ENCODE measurements at places on chromosomes 6 and 20.

DNA sequence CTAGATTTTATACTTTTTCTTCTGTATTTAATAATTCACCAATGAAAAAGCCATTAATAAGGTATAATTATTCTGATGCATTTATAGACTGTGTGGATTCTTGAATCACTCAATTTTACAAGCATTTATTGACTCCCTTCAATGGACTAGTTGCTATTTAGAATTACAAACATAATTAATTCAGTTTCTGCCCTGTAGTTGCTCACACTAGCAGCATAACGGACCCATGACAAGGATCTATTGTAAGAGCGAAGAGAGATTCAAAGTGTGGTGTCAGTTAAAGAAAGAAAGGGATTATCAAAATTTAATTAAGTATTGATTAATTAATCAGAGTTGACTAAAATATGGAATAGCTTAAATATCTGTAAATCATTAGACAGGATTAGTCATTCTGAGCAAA, 602.6 kb upstream of the PTCHD4 start:
- DNase-seq: no peak

GRCh38 chr20:10658876-10659632, 14.7 kb downstream of the JAG1 start:
- DNase-seq: no peak

- peak; percentile 76 for DNase-seq
Observed at GRCh38 chr6:109059571-109060021, 35.0 kb downstream of the SESN1 start.

GRCh38 chr20:22795433-22795832, 211.1 kb upstream of the FOXA2 start:
- no peak for DNase-seq

- no peak for DNase-seq
Observed at GRCh38 chr6:19664050-19664449, 173.1 kb upstream of the ID4 start.

DNA sequence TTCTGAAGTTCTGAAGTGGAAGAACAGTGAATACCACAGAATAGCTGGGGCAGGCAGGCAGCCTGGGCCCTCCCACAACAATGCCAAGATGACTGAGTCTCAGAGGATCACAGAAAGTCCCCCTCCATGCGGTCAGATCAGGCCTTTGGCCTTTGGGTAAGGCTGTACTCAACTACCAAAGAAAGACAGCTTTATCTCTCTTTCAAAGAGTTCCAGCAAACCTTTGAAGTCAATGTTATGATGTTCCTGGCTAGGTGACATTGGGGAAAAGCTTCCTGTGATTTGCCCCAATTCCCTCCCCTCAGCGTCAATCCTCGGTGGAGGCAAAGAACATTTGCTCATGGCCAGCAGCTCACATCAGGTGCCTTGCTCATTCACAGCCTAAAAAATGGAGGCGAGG, 10.7 kb upstream of the FBXO9 start:
- DNase-seq: no peak

DNA sequence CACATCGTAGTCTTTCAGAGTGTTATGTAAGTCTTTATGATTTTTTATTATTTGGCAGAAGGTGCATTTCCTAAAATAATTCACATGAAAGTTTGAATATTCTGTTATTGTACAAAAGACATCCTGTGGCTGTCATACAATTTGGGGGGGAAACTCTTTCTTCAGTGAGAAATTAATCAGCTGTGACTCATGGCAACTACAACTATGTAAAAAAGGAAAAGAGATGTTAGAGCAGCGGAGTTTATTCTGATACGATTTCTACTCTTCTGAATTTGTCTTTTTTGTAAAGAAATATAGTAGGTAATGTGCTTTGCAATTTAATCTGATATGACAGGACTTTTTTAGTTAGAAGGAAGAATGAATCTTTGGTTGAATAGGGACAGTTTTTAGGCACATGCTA, 14.2 kb downstream of the COL19A1 start:
- no peak for DNase-seq

- DNase-seq: peak; percentile 60
Observed at GRCh38 chr6:161186173-161186769, 87.6 kb downstream of the AGPAT4 start.

DNA sequence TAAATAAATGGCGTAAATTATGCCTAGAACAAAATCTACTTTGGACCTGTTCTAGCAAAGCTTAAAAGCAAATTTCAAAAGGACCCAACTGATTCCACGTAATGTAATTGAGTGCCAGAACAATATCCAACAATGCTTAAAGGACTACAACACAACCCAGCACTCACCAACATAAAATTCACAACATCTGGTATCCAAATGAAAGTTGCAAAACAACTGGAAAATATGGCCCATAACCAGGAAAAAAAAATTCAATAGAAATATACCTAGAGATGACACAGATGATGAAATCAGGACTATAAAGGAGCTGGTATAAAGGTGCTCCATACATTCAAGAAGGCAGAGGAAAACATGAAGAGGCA, 14.1 kb downstream of the TUBB2B start:
- no peak for DNase-seq

DNA sequence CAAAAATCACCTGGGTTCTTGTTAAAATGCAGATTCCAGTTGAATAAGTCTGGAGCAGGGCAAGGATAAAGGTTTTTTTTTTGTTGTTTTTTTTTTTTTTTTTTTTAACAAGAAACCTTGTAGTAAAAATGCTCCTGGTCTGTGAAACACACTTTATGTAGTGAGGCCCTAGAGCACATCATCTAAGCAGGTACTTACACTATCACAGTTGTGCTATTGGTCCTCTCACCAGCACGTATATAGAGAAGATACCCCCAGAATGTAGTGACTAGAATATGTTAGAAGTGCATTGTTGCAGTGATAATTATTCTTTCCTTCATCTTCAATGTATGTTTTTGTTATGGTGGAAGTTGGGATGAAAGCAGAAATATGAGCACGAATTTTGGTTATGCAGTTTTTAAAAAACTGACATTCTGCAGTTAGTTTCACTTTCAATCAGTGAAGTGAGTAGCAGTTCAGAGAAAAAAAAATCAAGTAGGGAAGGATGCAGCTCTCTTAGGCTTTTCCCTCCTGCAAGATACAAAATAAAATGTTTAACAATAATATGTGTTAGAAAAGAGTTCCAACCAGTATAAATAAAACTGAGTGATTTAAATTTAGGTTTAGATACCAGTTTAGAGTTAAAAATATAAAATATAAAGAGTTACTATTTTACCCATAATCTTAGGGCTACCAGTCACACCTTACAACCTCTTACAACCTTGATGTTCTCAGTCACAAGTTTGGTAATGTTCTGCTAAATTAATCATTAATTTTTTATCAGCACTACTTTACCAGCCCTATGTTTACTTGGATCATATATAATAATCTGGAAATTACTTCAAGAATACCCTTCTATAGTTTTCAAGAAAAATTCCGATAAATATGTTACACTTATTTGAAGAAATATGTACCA, 9.2 kb upstream of the DEFB113 start:
- no peak for DNase-seq

Measured in bone marrow (tissue), 2 donors.